ENCODE measurements at places on chromosomes 1 and 21.

DNA sequence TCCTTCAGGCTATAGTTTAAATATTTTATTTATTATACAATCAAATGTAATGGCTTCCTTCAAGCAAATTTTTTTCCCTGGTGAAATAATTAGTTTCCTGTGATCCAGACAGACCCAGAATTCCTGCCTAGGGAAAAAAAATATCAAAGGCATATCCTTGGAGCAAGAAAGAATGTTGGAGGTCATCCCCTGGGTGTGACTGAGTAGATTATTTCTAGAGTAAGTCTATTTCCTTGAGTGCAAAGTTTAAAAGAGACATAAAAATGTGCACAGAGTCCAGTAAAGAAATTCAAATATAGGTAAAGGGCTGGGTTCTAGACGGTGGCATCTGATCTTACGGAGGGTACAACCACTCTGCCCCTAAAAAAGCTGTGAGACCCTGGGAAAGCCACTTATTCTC is 32.2 kb upstream of the SAMD13 start:
- no peak for DNase-seq

GRCh38 chr1:41894808-41895483 is 23.8 kb downstream of the HIVEP3 start:
- DNase-seq, result no peak

- no peak for DNase-seq
Measured at GRCh38 chr1:238377280-238377919, 486.7 kb upstream of the ZP4 start.

DNA sequence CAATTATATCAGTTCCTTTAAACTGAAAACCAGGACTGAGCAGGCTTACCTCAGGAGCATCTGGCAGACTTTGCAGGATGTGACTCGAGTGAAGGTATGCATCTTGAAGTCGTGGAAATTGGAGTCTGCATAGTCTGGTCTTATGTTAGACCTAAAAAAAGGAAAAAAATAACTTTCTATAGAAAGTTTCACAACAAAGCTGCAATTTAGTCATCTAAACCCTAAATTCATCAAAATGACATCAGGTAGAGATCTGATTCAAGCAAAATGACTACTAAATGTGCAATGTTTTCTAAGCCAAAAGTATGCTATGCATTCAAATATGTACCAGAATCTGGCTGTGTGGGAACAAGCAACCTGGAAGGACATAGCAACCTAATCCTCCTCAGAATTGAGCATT is 260.1 kb downstream of the VAV3 start:
- DNase-seq, result no peak

- peak; percentile 8 for DNase-seq
Measured at GRCh38 chr21:32653326-32653901, 41.2 kb upstream of the CFAP298 start.

- no peak for DNase-seq
Measured at GRCh38 chr1:161047436-161048420, 2.0 kb upstream of the USF1 start.

GRCh38 chr1:64031236-64031635 is 172.2 kb upstream of the UBE2U start:
- DNase-seq, result no peak

DNA sequence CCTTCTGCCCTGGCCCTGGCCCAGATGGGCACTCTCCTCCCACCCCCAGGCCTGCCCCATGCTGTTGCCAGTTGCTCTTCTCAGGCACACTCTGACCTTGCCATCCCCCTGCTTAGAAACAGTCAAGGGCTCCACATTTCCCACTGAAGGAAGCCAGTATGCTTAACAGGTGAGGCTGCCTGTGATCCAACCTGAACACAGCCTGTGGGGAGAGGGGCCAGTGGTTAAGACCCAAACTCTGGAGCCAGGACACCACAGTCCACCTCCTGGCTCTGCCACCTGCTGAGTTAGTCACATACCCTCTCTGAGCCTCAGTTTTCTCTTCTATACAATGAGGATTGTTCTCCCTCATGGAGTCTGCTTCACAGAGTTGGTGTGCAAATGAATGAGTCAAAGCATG is 526.9 kb downstream of the MATN1 start:
- no peak for DNase-seq

DNA sequence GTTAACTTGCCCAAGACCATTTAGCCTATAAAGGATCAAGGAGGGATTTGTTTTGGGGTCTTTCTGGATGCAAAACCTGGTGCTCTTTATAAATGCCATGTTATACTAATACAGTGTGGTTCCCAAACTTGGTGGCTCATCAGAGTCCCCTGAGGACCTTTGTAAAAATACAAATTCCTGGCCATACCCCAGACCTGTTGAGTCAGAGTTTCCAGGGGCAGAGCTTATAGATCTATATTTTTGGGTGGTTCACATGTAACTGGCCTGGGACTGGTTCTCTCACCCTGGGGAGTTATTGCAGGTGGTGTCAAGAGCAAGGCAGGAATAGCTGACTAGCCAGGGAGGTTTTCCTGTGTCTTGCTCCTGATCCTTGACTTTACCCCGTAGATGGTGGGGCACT is 136.9 kb upstream of the HNRNPU start:
- DNase-seq, result no peak

DNA sequence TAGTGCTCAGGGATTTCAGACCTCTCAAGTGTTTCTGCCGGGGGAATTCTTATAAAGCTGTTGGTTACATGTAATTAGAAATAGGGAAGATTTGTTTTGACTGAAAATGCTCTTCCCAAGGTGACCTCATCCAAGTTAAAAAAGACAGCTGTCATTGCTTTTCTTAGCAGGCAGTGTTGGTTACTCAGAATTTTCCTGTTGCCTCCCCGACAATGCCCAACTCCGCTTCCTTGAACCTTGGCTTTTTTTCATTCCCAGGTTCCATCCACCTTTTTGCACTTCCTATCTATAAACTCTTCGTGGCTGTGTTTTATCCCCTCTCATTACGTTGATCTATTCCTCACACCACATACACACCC is 825 bp upstream of the DPH5 start:
- no peak for DNase-seq

DNA sequence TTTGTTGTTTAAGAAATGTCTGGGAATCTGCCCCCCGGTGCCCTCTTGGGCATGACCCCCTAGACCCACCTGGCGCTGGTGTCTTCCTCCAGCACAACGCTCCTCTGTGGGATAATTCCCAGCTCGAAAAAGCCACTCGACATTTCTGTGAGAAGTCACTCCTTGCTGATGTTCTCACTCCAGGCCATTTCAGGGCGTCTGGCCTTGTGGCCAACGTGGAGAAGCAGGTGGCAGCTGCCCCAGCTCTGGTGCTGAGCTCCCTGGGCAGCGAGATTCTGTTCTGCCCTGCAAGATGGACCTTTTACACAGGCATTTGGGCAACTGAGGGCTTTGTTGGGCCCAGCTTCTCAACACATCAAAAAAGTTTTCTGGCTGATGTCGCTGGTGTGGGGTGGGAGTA is 147.7 kb upstream of the WNT4 start:
- DNase-seq, result no peak

GRCh38 chr1:232978815-232979214 is 28.4 kb downstream of the NTPCR start:
- peak; percentile 56 for DNase-seq

GRCh38 chr1:26336477-26337205 is 17.3 kb downstream of the CRYBG2 start:
- peak; percentile 73 for DNase-seq

DNA sequence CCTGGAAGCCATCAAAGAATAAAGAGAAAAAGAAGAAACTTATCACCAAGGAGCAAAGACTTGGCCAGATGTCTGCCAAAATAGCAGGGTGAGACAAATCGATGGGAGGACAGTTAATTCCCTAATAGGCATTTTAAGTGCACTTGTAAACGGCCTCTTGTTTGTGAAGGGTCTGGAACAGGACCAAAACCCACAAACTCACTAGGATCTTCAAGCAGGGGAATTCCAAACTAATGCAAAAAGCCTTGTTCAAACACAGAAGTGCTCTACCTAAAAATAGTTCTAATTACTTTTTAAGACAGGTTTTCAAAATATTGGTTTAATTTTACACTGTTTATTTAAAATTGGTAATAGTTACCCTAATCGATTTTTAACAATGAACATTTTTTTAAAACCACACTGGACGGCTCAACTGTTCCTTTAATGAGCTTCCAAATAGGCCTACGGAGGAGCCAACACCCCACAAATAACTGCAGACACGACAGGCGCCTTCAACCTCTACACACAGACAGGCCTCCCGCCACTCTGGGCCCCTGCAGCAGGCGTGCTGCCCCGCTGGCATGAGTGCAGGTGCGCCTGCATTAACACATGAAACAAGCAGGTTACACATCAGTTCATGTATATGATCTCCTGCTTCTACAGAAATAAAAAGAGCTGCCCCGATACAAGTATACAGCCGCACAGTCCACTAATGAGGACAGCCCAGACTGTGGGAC is 15.8 kb downstream of the UBE2G2 start:
- DNase-seq, result peak; percentile 62

- DNase-seq, result no peak
Measured at GRCh38 chr1:232283864-232284263, 346.1 kb downstream of the SIPA1L2 start.

- DNase-seq, result peak; percentile 48
Measured at GRCh38 chr21:15894596-15894995, 164.8 kb downstream of the USP25 start.

DNA sequence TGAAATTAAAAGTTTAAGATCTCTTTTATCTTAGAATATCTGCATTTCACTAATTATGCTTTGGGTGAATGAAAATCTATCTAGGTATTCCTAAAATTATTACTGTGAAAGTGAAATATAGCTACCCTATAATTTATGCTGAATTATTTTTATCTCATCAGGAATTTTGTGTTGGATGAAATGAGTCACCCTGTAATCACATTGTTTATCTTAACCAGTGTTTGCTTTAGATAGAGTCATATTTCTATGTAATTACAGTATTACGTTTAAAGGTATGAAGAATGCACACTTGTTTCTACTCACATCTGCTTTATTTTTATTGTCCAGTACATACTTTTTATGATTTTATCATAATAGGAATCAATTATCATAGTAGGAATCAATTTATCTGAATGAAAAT is 249.2 kb downstream of the NCAM2 start:
- DNase-seq, result no peak

DNA sequence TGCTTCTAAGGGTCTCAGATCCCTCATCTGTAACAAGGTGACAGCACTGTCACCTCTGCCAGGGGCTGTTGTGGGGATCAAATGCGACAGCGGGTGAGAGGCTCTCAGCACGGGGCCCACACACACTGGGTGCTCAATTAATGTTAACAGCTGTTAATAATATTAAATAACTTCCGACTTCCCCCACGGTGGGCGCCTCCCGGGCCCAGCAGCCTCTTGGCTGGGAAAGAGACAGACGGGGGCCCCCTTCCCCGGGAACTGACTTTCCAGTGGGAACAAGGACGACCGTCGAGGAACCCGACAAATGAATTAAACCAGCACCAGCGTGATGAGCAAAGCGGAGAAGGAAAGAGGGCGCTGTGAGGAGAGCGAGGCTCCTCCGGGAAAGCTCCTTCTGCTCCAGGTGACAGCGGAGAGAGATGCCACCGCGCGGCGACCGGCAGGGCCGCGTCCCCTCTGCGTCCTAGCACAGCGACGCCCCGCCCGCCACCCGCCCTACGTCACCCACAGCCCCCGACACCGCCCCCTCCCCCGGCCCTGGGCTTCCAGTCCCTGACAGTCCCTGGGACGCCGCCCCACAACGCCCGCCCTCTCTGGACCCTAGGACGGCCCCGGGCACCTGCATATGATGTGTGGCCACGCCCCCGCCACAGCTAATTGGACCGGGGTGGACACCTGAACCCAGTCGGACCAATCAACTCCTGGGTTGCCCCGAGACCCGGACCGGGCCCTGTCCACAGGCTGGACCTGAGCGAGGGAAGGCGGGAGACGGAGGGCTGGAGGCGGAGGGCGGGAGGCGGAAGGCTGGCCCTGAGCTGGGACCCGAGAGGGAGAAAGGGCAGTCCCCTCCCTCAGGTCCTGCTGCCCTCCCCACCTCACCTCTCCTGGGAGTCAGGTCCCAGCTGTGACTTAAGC is 38.2 kb downstream of the MATN1 start:
- DNase-seq, result peak; percentile 69

GRCh38 chr21:44694776-44695175 is 2.2 kb upstream of the KRTAP10-12 start:
- no peak for DNase-seq

DNA sequence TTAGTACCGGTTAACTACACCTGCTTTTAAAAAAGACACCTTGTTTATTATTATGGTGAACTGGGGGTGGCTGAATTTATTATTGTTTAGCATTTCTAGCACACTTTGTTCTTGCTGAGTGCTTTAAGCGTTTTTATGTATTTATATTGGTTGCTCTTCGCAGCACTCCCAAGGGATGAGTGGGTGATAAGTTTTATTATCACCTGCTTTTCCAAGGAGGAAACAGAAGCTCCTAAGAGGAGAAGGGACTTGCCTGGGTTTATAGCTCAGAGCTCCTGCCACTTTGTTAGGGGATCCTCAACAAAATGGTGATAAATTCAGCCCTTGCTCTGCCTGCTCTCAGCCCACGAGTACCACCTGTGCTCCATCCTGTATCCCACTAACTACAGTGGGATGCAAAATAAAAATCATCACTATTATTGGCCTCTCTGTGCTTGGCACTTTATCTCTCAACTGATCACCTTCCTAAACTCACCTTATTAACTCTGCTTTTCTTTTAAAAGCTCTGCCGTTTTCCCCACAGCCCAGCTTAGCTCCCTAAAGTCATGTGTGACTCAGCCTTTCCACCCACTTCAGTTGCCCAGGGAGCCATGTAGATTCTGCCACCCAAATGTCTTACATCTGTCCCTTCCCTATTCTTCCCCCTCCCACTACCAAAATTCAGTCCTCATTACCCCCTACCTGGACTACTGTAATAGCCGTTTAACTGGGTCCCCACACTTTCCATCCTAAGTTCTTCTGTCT is 44.5 kb downstream of the BCL9 start:
- no peak for DNase-seq

DNA sequence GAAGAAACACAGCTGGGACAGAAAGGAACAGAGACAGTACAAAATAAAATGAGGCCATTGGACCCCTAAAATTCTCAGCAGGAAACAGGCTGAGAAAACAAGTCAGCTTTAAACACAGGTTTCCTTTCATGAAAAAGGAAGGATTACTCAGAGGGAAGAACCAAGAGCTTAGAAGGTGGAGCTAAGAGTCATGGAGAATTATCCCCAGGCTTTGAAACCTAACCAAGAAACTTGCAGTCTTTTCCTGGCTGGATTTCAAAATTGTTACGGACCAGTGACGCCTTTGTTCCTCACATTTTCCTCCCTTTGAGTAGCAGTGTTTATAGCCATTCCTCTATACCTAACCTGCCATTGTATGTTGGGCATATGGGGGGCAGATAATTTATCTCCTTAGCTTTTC is 8.8 kb downstream of the HMGB4 start:
- DNase-seq, result no peak

DNA sequence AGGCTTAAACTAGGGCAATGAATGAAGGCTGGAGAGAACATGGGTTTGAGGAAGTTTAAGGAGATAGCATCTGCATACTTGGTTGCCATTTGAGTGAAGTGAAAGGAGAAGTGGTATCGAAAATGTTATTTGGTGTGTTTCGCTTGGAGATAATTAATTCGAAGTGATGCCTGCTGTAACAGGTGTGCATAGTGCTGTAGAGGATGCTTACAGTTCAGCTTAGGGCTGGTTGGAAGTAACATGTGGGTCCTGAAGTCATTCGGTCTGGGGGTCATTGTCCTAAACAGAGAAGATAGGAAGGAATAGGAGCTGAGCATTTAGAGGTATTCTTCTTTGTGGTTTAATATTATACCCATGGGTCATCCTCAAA is 301 bp upstream of the NUDT17 start:
- DNase-seq, result no peak

Data from lung (tissue), 17 donors.